ENCODE measurements at places on chromosomes 16 and 17. TPM values are rescaled to one million over a fixed set of nuclear protein-coding genes. Genes with fewer than 3 reads are reported as not detected.
A peak's percentile ranks its signal among the peaks of the same experiment; 100 is the strongest.

DNA sequence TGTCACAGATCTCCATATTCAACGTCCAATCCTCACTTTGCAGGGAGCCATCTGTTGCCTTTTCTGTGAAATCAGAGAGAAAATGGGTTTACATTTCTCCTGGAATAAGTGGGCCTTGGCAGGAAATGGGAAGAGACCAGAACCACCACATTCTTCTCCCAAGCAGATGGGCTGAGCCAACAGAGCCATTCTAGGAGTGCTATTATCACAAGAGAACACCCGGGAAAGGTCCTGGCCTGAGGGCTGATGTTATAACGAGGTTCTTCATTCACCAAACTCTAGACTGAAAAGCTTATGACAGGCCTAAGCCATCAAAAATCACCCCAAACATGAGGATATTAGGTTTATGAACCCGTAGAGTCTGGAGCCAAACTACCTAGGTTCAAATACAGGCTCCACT, 64.7 kb downstream of the TOM1L2 start:
- H3K27me3 ChIP-seq, result no peaks in the 10 kb centered on the region
- no peak overlapping the region for H3K27ac ChIP-seq
- H3K36me3 ChIP-seq, result peaks cover 4% of the 10 kb centered on the region

DNA sequence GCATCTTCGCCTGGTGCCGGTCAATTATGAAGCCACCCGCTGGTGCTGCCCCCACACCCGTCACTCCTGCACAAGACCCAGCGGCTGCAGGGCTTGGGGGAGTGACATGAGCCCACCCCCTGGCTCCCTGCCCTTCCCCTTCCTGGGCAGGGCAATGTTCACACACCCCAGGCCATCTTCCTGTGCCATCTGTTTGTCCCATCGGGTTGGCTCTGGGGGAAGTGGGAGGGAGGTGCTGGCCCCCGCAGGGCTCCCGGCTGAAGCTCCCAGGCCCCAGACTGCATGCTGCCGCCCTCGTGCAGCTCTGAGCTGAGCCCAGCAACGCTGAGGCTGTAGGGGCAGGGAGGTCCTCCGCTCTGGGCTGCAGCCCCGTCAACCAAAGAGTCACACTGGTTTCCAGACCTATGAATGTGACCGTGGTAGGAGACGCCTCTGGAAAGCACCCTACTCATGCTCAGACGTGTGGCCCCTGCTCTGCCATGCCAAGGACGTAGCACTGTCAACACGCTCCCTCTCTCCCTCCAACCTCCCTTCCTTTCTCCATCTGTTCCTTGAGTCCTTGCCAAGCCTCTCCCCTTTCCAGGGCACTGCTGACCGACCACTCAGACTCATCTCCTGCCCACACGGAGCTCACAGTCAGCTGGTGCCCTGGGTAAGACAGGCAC, 140.4 kb downstream of the ENGASE start:
- H3K27me3 ChIP-seq, result peaks cover 43% of the 10 kb centered on the region
- no peaks in the 10 kb centered on the region for H3K4me1 ChIP-seq
- DNase-seq, result no peak
- no peaks in the 10 kb centered on the region for H3K36me3 ChIP-seq
- no peak overlapping the region for H3K27ac ChIP-seq

DNA sequence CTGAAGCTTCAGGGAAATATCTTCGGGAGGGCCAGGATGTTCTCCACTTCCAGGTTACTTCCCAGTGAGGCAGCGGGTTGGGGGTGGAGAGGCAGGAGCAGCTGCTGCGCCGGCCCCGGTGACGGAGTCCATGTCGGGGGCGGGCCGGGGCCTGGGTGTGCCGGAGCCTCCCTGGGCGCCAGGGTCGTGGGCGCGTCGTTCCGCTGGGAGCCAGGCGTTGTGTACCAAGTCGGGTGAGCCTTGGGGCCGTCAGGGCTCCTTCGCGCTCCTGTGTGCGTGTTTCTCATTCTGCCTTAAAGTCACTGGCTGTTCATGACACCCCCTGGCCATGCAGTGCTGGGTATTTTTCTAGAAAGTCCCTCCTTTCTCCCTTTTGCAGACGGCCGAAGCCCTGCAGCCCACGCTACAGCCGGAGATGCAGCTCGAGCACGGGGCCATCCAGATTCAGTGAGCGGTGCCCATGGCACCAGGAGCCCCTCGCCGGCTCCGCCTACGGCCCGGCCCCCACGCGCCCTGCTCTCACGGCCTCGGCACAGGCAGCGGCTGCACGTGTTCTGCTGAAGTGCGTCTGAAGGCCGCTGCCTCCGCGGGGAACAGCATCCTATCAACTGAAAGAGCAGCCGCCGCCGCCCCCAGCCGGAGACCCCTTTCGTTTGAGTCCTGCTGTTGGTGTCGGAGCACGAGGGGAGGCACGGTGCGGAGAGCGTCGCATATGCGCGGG, 125.1 kb downstream of the BANP start:
- peaks cover 29% of the 10 kb centered on the region for H3K36me3 ChIP-seq
- no peaks in the 10 kb centered on the region for H3K27me3 ChIP-seq
- H3K4me3 ChIP-seq, result no peak overlapping the region
- no peak for DNase-seq
- no peaks in the 10 kb centered on the region for H3K4me1 ChIP-seq

DNA sequence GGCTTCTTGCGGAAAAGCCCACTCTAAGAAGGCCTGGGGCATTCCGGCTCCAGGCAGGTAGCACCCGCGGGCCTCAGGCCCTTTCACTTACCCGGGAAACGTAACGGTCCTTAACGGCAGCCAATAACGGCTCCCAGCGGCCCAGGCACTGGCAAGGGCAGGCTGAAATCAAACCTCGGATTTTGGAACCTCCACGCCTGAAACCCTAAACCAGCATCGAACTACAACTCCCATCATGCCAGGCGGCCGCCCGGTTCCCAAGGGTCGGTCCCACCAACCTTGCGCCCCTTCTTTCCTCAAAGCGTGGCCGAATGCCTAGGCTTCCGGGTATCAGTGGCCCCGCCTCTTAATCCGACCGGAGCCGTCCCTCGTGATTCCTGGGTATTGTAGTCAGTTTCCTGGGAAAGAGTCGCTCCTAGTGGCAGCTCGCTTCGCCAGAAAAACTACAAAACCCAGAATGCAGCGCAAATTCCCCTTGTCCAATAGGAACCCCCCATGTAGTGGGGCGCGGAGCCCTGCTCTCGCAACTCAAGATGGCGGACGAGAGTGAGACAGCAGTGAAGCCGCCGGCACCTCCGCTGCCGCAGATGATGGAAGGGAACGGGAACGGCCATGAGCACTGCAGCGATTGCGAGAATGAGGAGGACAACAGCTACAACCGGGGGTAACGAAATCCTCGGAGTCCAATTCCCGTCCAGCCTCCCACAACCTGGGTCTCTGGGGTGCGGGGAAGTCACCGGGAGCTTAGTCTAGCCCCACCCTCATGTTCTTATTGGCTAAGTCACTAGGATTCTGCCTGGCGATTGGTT, at the start of gene NMT1:
NMT1 (plus strand) TSS at position 521 of the 809 bp plus-strand sequence; CDS start at position 534, 13 bp downstream.
- no peaks in the 10 kb centered on the region for H3K36me3 ChIP-seq
- peaks cover 6% of the 10 kb centered on the region for H3K4me1 ChIP-seq
- peak within 1 kb of the TSS; percentile 85 for H3K27ac ChIP-seq
- H3K4me3 ChIP-seq, result peak within 1 kb of the TSS; percentile 66
- no peaks in the 10 kb centered on the region for H3K27me3 ChIP-seq
- peak; percentile 99 for DNase-seq

- no peak overlapping the region for H3K4me3 ChIP-seq
- H3K27ac ChIP-seq, result no peak overlapping the region
- no peaks in the 10 kb centered on the region for H3K4me1 ChIP-seq
- DNase-seq, result no peak
- no peaks in the 10 kb centered on the region for H3K36me3 ChIP-seq
Observed at GRCh38 chr17:36153895-36154610, 22.4 kb downstream of the TBC1D3B start.

- DNase-seq, result no peak
- no peak overlapping the region for H3K27ac ChIP-seq
- no peaks in the 10 kb centered on the region for H3K4me1 ChIP-seq
Observed at GRCh38 chr16:59212492-59213024, 478.4 kb upstream of the GOT2 start.

- H3K36me3 ChIP-seq, result no peaks in the 10 kb centered on the region
- peaks cover 4% of the 10 kb centered on the region for H3K27me3 ChIP-seq
- H3K4me3 ChIP-seq, result no peak overlapping the region
Observed at GRCh38 chr16:48481772-48482171, 96.6 kb upstream of the SIAH1 start.

Gene LGALS9C
- not detected for total RNA-seq

Gene GAST
- total RNA-seq, result not detected

Gene KRTAP2-3
- total RNA-seq, result 1.4 TPM
